ENCODE measurements at places on chromosomes 7 and 10. TPM values are rescaled to one million over a fixed set of nuclear protein-coding genes. Genes with fewer than 3 reads are reported as not detected.

The ZFAND4 gene
- 6.4 TPM for total RNA-seq

DNA sequence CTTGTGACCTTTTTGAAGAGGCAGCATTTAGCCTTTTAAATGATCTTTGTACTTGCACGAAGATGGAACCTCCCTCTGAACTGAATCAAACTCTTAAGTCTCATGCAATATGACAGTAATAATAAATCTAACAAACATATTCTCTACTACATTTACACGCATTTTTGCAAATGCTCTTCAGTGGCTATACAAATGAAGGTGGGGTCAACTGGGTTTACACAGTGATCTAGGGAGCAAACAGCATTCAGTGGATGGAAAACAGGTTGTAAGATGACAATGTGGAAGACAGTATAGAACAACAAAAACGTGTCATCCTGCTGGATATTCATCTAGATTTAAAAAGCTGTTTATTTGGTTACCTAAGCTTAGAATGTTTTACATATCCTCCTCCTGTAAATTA lies 7.5 kb downstream of the CCDC186 start:
- H3K27ac ChIP-seq, result no peak overlapping the region
- no peaks in the 10 kb centered on the region for H3K36me3 ChIP-seq
- peaks cover 5% of the 10 kb centered on the region for H3K4me1 ChIP-seq
- no peak for DNase-seq

- no peak for DNase-seq
- peaks cover 16% of the 10 kb centered on the region for H3K4me1 ChIP-seq
- H3K27ac ChIP-seq, result no peak overlapping the region
- H3K27me3 ChIP-seq, result peaks cover 6% of the 10 kb centered on the region
- H3K36me3 ChIP-seq, result no peaks in the 10 kb centered on the region
- H3K4me3 ChIP-seq, result no peak overlapping the region
Measured at GRCh38 chr10:23078114-23078513, 17.3 kb upstream of the MSRB2 start.

The CRPPA gene
- 2.0 TPM for total RNA-seq

The ABCA13 gene
- total RNA-seq, result 0.10 TPM

The NPFFR1 gene
- not detected for total RNA-seq

The ATOH7 gene
- not detected for total RNA-seq
